Activated naive CD4-positive, alpha-beta T cell (primary cell): ENCODE measurements at places on chromosomes 7 and 10.

- no peak for DNase-seq
These were observed 220.5 kb downstream of the LHFPL3 start for GRCh38 chr7:104548861-104549260.

GRCh38 chr10:50636618-50637579, 13.1 kb upstream of the SGMS1 start:
- no peak for DNase-seq

DNA sequence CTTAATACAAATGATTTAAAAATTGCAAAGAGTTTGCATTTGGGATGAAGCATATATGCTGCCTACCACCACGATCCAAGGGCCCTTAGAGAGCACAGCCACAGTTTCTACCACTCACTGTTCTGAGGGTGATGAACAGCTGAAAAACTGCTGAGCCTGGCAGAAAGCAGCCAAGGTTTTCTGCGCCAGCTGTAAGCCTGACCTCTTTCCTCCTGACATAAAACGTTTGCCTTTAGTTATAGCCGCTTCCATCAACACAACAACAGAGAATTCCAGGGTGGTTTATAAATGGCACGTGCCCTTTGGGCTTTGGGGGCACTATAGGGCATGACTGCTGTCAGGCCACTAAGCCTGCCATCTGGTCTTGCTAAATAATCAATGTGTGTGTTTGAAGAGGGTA, 222.8 kb downstream of the RELN start:
- DNase-seq, result no peak

DNA sequence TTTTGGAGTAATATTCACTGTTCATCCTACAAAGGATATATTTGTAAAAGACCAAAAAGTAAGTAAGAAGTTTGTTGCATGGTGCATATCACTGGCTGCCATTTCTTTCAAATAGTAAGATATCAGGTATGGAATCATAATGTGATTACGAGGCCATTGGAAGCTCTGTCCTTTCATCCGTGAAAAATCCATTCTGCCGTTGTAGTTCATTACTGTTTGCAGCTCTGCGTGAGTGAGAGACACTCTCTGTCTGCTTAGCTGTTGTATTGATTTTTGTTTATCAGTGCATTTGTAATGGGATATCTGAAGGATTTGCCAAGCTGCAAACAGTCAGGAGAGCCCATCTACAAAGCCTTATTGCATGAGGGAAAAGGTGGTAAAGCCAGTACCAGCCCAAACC, 44.1 kb upstream of the SLC39A12 start:
- DNase-seq, result no peak

- no peak for DNase-seq
These were observed 92.1 kb upstream of the FGFR2 start for GRCh38 chr10:121690152-121690848.

DNA sequence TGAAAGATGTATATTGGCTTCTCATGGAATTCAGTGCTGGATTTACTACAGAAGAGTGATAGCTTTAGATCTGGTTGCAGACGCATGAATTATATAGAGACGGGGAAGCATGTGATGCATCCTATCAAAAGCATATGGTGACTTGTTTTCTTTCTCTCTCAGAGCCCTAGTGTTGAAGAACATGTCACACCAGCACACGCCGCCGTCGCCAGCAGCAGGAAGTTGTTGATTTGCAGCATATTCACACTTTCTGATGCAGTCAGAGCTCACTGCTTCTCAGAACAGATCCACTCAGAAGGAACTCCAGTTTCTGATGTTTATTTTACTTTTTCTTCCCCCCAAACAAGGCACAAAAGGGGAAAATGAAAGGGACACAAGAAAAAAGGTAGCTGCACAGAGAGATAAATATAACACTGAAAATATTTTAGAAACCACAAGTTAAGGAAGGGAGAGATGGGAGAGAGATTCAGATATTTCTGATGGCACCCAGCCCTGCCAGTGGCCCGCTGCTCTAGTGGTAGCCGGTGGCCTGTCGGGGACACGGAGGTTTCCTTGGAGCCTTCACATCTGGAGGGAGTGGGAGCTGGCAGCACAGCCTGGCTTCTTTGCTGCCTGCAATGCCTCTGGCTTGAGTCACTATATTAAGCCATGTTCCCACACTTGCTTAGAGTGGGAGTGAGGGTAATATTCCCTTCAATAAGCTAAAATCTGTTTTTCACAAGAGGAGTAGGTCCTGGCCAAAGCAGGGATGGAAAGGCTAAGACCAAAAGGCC, 123.2 kb downstream of the NRP1 start:
- peak; percentile 3 for DNase-seq

DNA sequence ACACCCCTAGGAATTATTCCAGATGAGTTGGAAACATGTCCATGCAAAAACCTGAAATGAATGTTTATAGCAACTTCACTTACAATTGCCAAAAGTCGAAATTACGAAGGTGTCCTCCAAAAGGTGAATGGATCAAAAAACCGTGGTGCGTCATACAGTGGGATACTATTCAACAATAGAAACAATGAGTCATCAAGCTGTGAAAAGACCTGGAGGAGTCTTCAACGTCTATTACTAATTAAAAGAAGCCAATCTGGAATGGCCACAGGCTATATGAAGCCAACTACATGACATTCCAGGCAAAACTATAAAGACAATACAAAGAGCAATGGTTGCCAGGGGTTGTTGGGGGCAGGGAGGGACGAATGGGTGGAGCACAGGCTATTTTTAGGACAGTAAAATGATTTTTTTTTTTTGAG, 12.6 kb upstream of the PPP2R2D start:
- no peak for DNase-seq

GRCh38 chr7:22589641-22590201, 89.7 kb upstream of the STEAP1B start:
- DNase-seq, result no peak

GRCh38 chr7:157009778-157010587, 480 bp downstream of the MNX1 start:
- DNase-seq, result no peak

DNA sequence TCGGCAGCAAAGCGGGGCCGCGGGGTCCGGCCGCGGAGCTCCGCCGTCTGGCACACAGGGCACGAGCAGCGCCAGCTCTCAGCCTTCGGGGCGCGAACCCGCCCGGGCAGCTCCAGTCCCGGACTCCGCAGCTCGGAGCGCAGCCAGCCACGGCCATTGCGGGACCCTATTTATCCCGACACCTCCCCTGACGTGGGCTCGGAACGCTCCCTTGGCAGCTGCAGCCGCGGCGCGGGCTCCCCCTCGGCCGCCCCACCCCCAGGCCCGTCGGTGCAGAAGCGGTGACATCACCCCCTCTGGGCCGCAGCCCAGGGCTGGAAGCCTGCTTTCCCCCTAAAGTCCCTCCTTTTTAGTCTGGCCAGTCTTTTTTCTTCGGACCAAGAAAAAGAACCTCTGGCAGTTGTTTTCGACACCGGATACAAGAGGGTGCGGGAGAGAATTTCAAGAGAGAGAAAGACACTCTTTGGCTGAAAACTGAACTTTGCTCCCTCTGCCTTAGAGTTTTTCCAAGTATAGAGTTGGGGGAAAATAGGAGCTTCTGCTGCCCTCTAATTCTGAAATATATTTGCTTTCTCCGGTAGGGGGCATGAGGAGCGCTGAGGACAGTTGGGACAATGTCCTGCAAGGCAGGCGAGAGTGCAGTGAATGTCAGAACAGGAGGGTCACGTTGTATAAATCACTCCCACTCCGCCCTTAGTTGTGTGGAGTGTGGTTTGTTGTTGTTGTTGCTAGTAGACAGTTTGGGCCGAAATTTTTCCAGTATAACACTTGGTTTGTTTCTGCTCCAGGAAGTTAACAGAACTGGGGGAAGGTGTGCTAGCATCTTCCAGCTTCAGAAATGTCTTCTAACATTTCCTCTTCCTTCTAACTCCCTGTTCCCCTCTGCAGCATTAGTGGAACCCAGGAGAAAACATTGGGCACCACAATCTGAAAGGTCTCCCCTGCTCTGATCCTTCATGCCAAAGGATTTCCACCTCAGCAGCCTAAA, at the start of gene SFRP4:
Gene SFRP4 (minus strand): TSS at position 145 of the 988 bp plus-strand sequence. CDS start 280 bp downstream, outside the sequence.
- no peak for DNase-seq

DNA sequence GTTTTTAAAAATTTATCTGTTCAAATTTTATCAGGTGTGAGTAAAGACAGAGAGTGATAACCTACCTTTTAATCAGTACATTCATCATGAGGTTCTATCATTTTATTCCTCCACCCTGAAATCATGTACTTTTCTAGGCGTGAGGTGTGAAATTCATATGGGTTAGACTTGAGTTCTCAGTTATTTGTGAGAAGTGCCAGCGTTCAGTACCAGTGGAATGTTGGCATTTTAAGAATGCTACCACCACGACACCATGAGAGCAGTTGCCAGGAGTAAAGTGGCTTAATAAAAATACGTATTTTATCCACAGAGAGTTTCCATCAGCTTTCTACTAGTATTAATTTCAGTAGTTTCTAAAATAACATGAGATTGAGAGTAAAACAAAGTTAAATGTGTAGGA, 104.1 kb upstream of the FERD3L start:
- DNase-seq, result no peak

GRCh38 chr10:63094405-63094804, 38.7 kb upstream of the NRBF2 start:
- no peak for DNase-seq

GRCh38 chr10:127848226-127848625, 44.5 kb downstream of the CLRN3 start:
- DNase-seq, result no peak

GRCh38 chr7:36526863-36527548, 137.3 kb downstream of the ANLN start:
- no peak for DNase-seq

- DNase-seq, result no peak
These were observed 252.6 kb downstream of the GLRX3 start for GRCh38 chr10:130388746-130389145.

- DNase-seq, result no peak
These were observed 79.6 kb downstream of the TNS3 start for GRCh38 chr7:47502240-47502877.

DNA sequence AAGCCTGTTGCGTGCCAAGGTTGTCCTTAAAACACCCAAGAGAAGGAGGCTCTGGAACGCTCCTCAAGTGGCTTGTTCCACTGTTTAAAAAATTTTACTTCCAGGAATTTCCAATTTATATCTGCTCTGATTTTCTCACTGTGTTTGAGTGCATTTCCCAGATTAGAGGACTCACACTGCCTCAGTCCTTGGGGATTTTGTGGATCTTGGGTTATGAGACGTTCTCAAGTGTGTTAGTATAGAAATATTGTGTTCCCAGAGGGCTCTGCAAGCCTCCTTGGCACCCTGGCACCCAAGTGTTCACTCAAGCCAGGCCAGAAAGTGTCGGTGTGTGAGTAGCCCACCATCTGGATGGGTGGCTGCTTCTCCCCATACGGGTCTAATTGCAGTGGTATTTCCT, 192.2 kb downstream of the SNX10 start:
- no peak for DNase-seq

GRCh38 chr10:71782221-71782916, 9.0 kb upstream of the VSIR start:
- DNase-seq, result no peak

DNA sequence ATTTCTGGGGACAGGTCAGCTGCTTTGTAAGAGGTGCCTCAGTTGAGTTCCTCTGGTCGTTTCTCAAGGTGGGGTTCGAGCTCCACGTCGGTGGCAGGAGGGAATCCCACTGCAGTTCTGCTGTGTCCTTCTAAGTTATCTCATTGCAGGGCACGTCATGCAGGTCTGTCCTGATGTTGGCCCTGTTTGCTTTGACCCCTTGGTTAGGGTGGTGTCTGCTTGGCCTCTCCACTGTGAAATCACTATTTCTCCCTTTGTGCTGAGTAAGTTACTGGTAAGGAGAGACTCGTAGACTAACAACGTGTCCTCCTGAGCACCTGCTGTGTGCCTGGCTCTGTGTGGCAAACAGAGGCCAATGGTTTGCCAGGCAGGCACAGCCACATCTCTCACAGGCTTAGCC, 372.9 kb upstream of the ZMIZ1 start:
- DNase-seq, result no peak

- no peak for DNase-seq
These were observed 732 bp downstream of the FAM53B start for GRCh38 chr10:124743191-124744101.

DNA sequence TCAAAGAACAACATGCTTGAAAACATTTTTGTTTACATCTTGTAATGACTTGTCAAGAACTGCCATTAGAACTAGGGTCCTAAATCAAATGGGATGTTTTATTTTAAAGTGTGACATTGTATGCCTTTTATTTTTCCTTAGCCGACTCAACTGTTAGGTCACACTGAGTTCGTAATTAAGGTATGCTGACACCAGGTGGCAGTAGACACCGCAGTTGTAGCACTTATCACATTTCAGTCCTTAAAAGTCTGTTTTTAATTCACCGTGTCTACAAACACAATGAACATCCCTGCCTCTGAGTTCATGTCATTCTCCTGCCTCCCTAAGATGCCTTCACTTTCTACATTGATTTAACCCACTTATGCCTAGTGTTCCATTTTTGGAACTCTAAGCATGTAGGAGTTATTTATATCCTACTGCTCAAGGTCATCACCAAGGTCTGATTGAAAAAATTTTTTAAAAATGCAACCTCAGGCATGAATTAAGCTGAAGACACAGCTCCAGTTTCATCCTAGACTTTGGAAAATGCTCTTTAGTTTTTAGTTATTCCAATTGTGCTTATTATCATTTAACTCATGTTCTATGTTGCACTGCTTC, 186.1 kb downstream of the BMPER start:
- no peak for DNase-seq

DNA sequence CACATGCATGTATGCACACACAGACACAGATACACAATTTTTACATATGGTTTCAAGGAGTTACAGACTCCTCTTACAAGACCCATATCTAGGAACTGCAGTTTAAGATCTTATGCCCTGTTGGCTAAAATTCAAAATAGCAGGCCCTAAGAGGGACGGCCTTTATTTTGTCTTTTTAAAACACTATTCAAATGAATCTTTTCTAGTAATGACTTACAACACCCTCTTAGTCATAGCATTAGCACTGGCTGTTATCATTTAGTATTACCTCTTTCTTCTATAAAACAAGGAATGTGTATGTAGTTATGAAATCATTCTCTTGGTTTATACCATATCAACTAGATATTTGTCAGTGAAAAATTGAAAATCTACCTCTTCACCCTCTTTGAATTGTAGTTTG, 15.3 kb downstream of the PAPSS2 start:
- DNase-seq, result no peak

GRCh38 chr7:150322833-150323681, at the start of the genes ACTR3C and LRRC61:
Gene ACTR3C, minus strand, starts transcription at chr7:150323545. Its CDS starts 28,249 bp downstream, at chr7:150295296.
Gene LRRC61, plus strand, starts transcription at chr7:150323355. Its CDS starts 13,507 bp downstream, at chr7:150336862.
- DNase-seq, result peak; percentile 29

GRCh38 chr7:113086431-113086888, at the start of gene GPR85:
Gene GPR85, minus strand, starts transcription at chr7:113086827. Its CDS starts 2,106 bp downstream, at chr7:113084721.
- DNase-seq, result peak; percentile 1

- DNase-seq, result no peak
These were observed 567.5 kb downstream of the POM121L12 start for GRCh38 chr7:53602817-53603418.

- no peak for DNase-seq
These were observed 30.0 kb downstream of the DENND10 start for GRCh38 chr10:119133949-119134348.

- no peak for DNase-seq
These were observed 32.5 kb downstream of the BNIP3 start for GRCh38 chr10:131949041-131949862.

GRCh38 chr7:82339958-82340357, 103.6 kb downstream of the CACNA2D1 start:
- DNase-seq, result no peak
